Muscle of back (tissue), 13 donors: ENCODE measurements at places on chromosomes 6 and 20.
A peak's percentile ranks its signal among the peaks of the same experiment; 100 is the strongest.

DNA sequence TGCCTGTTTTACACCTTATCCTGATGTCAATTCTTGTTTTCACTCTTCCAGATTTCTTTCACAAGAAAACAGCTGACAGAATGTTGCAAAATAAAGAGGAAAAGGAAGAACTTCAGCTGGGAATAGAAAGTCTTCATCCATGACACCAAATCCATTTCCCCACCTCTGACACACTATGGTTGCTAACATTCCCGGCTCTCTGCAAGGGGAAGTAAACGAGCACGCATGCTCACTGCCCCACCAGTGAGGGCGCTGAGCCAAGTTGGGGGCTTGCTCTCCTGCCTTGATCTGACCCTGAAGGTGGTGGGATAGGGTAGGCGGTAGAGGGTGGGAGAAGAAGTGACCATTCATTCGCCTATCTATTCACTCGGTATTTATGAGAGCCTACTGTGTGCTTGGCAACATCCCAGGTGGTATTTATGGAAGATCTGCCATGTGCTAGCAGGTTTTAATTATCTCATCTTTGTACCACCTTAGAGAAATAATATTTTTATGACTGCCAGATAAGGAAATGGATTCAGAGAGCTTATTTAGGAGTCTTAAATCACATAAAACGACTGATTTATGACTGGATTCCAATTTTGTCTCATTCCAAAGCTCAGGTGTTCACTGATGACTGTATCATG lies 206.2 kb downstream of the FOXC1 start:
- no peak for DNase-seq

DNA sequence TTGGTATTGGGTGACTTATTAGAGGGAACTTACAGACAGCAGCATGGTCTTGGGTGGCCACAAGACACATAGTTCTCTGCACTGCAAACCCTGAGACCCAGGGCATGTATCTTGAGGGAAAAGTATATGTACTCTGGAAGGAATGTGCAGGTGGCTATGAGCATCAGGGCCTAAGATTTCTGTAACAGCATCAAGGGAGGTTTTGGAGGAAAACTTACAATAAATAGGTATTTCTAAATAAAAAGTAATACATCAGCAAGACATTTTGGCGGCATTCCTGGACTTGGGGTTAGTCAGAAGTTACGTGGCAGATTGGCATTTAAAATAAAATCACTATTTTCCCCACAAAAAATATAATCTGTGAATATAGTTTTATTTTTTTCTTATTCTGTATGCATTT lies 8.0 kb upstream of the STX7 start:
- DNase-seq: no peak

GRCh38 chr6:3523966-3524365 lies 67.1 kb upstream of the SLC22A23 start:
- no peak for DNase-seq

- DNase-seq: no peak
Observed at GRCh38 chr6:20802596-20802995, 268.3 kb downstream of the CDKAL1 start.

DNA sequence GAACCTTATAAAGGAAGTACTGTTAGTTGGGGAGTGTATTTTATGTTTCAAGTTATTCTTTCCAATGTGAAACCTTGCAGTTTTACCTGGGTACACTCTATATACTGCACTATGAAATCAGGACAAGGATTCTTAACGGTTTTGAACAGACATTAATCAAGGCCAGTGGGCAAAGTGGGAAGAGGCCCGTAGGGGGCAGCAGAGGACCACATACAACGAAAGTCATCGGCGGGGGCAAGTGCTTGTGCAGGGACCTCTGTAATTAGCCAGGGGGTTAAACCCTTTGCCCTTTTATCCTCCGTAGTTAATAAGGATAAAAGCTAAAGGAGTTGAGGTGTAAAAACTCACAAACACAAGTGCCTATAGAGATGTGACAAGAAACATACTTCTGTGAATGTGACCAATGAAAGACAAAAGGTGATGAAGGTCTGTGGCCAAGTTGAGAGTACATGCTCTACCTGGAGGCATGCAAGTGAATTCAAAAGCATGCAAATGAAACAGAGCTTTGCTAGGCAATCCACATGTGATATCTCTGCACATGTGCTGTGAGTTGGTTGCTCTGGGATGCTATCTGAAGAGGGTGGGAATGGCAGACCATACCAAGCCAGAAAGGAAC lies 392.7 kb upstream of the MAN1A1 start:
- peak; percentile 47 for DNase-seq

- DNase-seq: no peak
Observed at GRCh38 chr6:20919677-20920385, 385.6 kb downstream of the CDKAL1 start.

DNA sequence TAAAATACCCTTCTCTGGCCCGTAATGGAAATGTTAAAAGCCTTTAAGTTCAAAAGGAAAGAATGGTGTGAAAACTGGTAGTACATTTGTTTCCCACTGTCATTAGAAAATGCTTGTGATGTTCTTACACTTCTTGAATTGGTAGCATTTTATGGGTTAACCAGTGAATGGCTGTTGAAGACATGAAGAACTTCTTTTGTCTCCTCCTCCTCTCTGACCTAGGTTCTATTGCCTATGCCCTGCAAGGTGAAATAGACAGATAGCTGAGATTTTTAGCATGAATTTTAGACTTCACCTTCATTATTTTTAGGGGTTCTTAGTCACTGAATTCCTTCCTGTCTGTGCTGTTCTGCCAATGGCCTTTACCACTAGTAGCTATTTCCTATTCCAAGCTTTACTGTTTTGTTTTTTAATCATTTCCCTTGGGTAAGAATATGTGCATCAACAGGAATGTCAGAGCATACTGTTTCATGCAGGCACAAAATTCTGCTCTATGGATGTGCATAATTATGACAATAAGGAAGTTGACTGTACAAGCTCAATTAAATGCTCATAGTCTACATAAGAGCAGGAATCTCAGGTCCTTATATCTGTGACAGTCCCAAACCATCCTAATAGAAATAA lies 4.9 kb downstream of the TNFAIP3 start:
- DNase-seq: no peak

DNA sequence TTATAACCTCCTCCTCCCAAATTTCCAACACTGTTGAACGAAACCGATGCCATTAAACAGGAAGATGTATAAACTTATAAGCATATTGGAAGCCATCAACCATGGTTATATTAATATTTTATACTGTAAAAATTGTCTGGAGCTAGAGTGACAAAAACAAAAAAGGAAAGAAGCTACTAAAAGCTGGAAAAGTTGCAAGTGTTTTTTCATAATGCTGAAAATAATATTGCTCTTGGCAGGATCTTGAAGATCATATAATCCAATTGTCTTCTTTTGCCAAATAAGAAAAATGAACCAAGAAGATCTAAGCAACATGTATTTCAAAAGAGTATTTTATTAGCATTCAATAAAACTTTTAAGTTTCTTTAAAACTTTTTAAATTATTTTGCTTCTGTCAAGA lies 268.9 kb upstream of the HSF2 start:
- DNase-seq: no peak

GRCh38 chr20:40506537-40506939 lies 182.5 kb downstream of the MAFB start:
- peak; percentile 59 for DNase-seq

DNA sequence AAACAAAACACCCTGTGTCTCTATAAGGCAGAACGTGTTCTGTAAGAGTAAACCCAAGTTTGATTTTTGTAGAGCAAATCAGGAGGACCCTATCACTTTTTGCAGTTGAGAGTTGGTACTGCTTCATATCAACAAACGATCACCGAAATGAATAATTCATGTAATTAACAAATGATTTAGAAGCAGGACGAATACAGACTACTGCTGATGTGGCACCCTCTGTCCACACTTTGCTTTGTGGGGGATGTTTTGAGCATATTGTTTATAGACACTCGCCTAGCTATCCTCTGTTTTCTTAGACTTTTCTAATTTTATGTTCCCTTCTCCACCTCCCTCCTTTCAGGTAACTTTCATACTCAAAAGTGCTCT lies 1.5 kb downstream of the CD2AP start:
- DNase-seq: no peak

DNA sequence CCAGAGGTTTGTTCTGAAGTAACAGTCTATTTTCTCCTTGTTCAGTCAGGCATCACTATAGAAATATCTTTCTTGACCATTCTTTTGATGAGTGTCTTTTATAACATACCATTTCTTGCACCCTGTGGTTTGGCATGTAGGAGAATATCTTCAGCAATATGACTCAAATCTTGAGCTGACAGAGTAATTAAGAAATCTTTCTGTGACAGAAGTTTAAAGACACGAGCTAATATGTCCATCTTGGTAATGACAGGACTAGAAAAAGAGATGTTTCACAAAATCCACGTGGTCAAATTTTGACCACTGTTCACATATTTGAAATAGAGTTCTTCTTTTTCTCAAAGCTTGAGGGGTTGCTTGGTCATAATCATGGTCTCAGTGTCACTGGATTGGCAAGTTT lies 149.9 kb downstream of the MYB start:
- DNase-seq: no peak

- DNase-seq: no peak
Observed at GRCh38 chr6:130482645-130483390, 117.0 kb downstream of the TMEM200A start.

DNA sequence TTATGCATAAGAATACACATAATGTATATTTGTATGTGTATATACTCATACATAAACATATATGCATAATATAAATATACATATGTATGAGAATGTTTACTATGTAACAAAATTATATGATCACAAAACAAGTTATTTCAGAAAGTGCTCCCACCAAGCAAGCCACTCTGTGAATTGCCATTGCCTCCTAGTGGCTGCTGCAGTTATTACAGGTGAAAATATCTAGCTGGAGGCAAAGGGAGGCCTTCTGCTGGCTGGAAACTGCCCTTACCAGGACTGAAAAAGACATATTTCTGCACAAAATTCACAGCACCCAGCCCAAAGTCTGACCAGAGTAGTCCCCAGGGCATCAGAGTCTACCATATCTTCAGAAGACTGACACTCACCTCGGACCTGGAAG lies 14.4 kb upstream of the ADAM33 start:
- no peak for DNase-seq

DNA sequence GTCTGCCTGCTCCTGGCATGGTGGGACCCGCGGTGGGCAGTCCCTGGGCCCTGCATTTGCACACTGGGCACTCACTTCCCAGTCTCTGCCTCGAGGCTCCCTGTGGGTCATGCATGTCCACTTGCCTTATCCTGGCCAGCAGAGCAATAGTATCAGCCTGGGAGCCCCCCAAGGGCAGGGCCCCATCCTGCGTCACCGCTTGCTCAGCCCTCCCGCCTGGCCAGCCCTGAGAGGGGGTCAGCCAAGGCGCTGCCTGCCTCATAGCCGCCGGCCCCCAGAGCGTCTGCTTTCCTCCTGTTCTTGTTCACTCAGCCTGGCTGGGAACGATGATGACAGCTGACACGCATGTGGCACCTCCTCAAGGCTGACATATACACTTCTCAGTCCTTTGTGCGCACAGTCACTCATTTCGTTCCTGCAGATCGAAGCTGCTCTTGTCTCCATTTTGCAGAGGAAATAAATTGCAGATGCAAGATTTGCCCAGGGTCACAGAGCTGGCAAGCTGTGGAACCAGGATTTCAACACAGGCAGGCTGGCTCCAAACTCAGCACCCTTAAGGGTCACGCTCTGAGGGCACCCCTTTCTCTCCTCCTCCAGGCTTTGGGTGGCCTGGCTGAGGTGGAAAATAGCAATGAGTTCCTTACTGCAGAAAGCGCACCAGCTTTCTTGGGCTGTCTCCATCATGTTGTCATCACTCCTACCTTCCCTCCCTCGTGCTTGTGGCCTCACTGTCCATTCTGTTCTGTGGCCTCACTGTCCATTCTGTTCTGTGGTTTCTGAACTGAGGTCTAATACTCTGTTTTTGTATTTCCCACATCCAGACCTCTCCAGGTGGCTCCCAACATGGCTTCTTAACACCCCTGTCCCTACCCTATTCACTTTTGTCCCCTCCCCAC lies 17.2 kb downstream of the KCNK17 start:
- DNase-seq: peak; percentile 30

GRCh38 chr6:84762220-84763002 lies 2.0 kb downstream of the TBX18 start:
- peak; percentile 89 for DNase-seq

GRCh38 chr6:42915732-42916131 lies at the start of gene PTCRA:
Gene PTCRA, plus strand, starts transcription at chr6:42916053. Its CDS starts 17 bp downstream, at chr6:42916070.
- no peak for DNase-seq

GRCh38 chr20:50838707-50839385 lies 44.0 kb downstream of the BCAS4 start:
- no peak for DNase-seq

DNA sequence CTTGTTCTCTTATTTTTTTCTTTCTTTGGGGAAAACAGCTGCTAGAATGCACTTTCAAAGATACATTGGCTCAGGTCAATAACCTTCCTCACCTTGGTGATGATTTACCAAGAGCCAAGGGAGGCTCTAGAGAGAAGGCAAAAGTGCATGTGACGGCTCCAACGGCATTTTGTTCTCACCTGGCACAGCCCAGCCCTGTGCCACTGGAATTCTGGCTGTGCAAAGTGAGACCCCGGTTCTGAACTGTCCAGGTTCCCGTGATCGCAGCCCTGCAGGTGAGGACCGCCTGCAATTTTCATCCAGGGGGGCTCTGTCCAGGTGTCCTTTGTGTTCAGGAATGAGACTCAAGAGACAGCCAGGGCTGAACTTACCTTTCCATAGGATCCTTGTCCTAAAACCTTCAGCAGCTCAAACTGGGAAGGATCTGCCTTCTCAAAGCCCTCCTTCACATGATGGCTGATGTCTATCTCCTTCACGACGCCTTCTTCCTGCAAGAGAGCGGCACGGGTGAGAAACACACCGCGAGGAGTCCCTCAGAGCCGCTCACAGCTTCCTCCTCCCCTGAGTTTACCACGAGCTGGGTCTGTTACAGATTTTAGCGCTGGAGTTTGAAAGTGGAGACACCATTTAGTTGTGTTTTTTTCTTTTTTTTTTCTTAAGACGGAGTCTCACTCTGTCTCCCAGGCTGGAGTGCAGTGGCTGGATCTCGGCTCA lies 48.0 kb downstream of the RAMACL start:
- no peak for DNase-seq

- DNase-seq: no peak
Observed at GRCh38 chr20:4559106-4559505, 162.6 kb upstream of the PRND start.

DNA sequence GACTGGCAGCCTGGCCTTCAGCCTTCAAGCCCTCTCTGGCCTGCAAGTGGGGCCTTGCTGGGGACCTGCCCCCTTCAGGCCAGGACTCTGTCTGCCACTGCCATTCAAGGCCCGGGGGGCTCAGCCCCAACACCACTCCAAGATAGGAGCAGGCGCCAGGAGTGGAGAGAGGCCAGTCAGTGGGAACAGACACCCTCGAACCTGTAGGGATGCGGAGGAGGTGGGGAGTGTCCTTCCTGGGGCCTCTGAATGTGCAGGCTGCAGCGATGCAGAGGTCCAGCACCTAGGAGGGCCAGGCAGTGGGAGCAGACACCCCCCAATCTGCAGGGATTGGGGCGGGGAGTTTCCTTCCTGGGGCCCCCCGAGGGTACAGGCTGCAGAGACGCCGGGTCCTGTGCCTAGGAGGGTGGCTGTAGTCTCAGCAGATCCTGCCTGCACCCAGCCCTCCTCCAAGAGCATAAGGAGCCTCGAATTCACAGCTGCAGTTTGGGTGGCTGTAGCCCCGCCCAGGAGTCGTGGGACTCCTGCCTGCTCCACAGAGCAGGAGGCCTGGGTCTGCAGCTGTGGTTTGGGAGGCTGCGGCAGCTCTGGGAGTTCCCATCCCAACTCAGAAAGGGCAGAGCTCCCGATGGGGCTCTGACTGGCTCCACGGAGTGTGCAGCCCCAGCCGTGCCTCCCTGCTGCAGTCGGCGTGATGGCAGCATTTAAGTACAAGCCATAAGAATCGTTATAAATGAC lies 33.1 kb downstream of the NR2E1 start:
- no peak for DNase-seq
